ENCODE measurements at places on chromosomes 5 and 9. TPM values are rescaled to one million over a fixed set of nuclear protein-coding genes. Genes with fewer than 3 reads are reported as not detected.

DNA sequence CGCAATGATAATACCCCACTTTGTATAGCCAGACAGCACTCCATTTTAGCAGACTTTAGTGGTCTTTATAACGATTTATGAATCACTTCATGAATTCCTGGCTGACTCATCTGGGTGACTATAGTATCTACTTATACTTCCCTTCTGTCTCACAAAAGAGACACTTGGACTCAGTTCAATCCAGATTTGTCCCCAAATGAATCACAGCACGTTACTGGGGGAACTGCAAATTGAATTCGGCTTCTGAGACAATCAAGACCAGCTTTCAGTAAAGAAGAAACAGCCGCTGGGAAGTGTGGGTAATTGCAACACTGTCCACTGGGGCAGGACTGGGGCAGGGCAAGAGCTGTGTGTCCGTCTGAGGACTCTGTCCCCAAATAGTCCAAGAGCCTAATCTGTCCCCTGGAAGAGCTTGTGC, 337.3 kb upstream of the RFX3 start:
- peak; percentile 1 for DNase-seq
- no peaks in the 10 kb centered on the region for H3K4me1 ChIP-seq
- no peak overlapping the region for H3K4me3 ChIP-seq

DNA sequence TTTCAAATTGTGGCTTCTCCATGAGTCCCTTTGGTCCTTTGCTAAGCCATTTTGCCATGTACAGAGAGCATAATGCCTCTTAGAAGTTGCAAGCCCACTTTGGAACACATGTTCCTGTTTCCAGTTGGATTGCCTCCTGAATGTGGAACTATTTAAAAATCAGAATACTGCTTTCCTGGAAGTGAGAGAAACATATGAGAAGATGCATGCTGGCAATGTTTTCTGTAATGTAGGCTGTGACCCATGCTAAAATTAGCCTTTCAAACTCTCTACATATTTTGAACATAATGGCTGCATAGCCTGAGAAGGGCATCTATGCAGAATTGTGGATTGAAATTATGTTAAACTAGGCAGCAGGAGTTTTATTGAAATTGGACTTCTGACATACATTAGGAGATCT, 175.5 kb upstream of the PAPPA start:
- no peak overlapping the region for H3K27ac ChIP-seq
- H3K27me3 ChIP-seq, result no peaks in the 10 kb centered on the region
- no peak for DNase-seq
- H3K4me3 ChIP-seq, result no peak overlapping the region
- H3K36me3 ChIP-seq, result no peaks in the 10 kb centered on the region

DNA sequence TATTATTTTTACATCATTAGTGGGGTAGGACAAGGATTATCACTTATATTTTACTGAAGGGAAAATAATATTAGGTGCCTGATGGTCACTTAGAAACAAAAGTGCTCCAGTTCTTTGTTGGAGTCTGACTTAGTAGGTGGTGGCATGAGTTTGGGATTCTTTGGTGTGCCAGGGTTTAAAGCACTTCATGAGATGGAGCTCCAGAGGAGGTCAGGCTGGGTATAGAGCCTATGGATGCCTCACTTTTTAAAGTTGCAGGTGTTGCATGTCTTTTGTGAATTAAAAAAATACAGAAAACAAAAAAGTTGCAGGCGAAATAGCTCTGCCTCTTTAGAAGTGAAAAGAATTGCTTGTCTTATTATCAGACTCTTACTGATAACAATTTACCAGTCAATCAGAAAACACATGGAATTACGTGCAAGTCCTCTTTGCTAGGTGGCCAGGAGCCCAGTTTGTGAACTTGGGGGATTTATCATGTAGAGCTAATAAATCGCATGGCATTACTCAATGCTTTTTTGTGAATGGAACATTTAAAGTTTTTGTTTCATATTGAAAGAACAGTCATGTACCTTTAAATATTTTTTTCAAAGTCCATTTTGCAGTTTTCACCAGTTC, 1.6 kb downstream of the ITK start:
- no peaks in the 10 kb centered on the region for H3K4me1 ChIP-seq
- H3K27me3 ChIP-seq, result no peaks in the 10 kb centered on the region
- no peak overlapping the region for H3K4me3 ChIP-seq
- DNase-seq, result no peak
- no peak overlapping the region for H3K27ac ChIP-seq
- H3K36me3 ChIP-seq, result no peaks in the 10 kb centered on the region

- no peaks in the 10 kb centered on the region for H3K4me1 ChIP-seq
- H3K4me3 ChIP-seq, result no peak overlapping the region
- no peak for DNase-seq
- H3K27ac ChIP-seq, result no peak overlapping the region
Measured at GRCh38 chr5:166363087-166363760, 1928.2 kb upstream of the WWC1 start.

DNA sequence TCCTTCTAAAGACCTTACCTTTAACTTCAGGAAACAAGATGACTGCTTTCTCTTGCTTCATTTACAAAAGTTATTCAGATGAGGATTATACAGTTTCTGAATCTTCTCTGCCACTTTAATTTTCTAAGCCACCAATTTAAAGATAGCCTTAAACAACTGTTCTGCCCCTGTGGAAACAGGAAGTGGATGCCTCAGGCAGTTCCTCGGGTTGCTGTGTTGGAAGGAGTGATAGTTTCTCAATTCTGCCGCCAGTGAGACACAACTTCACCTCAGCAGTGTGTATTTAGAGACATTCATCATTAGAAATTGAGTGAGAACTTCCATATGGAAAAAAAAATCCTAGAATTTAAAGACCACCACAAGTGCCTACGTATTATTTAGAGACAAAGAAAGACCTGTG, 475.1 kb upstream of the WWC1 start:
- DNase-seq, result peak; percentile 58
- peaks cover 14% of the 10 kb centered on the region for H3K4me1 ChIP-seq

DNA sequence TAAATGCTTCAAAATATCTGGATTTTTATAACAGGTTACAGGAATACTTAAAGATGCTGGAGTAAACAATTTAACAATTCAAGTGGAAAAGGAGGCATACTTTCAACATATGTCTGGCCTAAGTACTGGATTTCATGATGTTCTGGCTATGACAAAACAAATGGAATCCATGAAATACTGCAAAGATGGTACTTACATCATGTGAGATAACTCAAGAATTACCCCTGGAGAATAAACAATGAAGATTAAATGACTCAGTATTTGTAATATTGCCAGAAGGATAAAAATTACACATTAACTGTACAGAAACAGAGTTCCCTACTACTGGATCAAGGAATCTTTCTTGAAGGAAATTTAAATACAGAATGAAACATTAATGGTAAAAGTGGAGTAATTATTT, 35.6 kb downstream of the SLC30A5 start:
- no peak overlapping the region for H3K4me3 ChIP-seq
- no peaks in the 10 kb centered on the region for H3K27me3 ChIP-seq
- H3K4me1 ChIP-seq, result no peaks in the 10 kb centered on the region
- H3K36me3 ChIP-seq, result peaks cover 53% of the 10 kb centered on the region
- no peak overlapping the region for H3K27ac ChIP-seq

GRCh38 chr9:115296831-115297565, 179.0 kb upstream of the TNC start:
- no peak overlapping the region for H3K27ac ChIP-seq
- H3K4me1 ChIP-seq, result no peaks in the 10 kb centered on the region
- H3K36me3 ChIP-seq, result no peaks in the 10 kb centered on the region
- no peak overlapping the region for H3K4me3 ChIP-seq
- DNase-seq, result no peak

DNA sequence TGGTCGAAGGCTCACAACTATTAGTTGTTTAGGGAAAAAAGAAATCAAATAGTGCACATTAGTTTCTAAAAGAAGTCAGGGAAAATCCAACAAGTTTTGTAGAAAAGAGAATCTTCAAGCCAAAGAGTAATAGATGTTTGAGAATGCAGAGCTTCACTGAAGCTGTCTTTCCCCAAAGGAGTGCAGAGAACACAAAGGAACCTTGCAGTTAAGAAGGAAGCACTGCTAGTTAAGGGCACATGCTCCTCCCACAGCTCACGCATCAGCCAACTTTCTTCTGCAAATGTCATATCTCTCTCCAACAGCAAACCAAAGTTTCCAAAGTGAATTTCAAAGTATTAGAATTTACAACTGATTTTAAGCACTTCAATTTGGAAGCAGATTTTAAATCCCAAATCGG, 116.4 kb upstream of the FST start:
- H3K27ac ChIP-seq, result no peak overlapping the region
- no peak for DNase-seq
- H3K27me3 ChIP-seq, result no peaks in the 10 kb centered on the region

GRCh38 chr5:123813937-123814624, 302.1 kb downstream of the CSNK1G3 start:
- DNase-seq, result no peak
- no peaks in the 10 kb centered on the region for H3K27me3 ChIP-seq
- no peaks in the 10 kb centered on the region for H3K4me1 ChIP-seq
- H3K27ac ChIP-seq, result no peak overlapping the region

DNA sequence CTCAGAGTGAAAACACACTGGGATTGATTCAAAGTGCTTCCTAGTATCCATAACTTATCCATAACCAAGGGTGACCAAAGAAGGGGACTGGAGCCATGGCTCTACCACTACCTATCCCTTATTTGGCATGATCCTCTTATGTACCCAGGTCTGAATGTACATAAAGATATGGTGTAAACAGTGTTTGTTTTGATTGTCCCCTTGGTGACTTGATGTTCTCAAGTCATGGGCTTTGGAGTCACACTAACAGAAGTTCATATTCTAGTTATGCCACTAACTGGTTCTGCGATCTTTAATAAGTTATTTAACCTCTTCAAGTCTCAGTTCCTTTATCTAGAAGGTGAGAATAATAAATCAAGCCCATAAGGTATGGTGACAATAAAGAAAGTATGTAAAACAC, 283.4 kb upstream of the PTGER4 start:
- no peaks in the 10 kb centered on the region for H3K36me3 ChIP-seq
- H3K27ac ChIP-seq, result no peak overlapping the region
- H3K4me3 ChIP-seq, result no peak overlapping the region
- no peak for DNase-seq
- H3K27me3 ChIP-seq, result no peaks in the 10 kb centered on the region

GRCh38 chr5:55600497-55601203, 65.9 kb upstream of the PLPP1 start:
- peaks cover 15% of the 10 kb centered on the region for H3K4me1 ChIP-seq
- H3K4me3 ChIP-seq, result peak overlapping the region; percentile 40
- H3K36me3 ChIP-seq, result no peaks in the 10 kb centered on the region

S1PR3 gene
- polyA plus RNA-seq, result 28.2 TPM
